ENCODE measurements at places on chromosomes 1 and 21.
A peak's percentile ranks its signal among the peaks of the same experiment; 100 is the strongest.

DNA sequence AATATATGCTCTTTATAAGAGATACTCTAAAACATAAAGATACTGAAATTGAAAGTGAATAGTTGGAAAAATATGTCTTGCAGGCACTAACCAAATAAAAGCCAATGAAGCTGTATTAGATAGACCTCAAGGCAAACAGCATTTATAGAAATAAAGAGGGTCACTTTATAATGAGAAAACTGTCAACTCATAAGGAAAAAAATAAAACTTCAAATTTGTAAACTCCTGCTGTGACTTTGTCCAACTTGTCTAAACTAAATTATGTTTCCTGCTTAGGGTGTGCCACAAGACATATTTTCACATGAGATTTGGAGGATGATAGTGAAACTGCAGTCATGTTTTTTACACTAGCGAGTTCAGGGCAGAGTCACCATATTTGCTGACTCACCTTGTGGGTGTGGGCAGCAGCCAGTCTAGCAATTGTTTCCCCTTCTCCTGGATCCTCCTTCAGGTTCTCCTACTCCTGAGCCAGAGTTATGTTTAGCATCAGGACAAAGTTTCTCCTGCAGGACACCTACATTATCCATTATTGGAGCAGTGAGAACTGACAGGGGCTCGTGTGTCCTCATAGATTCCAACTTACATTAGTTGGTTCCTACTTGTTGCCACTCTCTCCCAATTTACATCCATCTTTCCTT is 43.8 kb downstream of the CD53 start:
- DNase-seq: peak; percentile 4

DNA sequence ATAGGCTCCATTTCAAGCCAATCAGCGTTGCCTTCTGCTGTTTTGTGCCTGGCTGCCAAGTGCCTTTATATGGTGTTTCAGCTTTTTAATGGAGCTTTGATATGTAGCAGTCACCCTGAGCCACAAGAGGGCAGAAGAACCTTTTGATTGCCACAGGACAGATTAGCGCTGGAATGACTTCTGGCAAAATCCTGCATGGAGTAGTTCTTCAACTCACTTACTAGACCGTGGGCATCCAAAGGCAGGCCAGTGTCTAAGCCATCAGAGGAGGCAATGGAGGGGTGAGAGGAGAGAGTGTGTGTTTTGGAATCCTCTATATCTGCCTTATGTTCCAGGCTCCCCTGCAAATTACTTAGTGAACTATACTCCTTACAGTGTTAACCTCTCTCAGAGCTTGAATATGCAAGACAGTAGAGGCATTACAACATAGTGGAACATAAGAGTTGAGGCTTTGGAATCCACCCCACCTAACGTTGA is 56.2 kb downstream of the ST3GAL3 start:
- peak; percentile 60 for DNase-seq

DNA sequence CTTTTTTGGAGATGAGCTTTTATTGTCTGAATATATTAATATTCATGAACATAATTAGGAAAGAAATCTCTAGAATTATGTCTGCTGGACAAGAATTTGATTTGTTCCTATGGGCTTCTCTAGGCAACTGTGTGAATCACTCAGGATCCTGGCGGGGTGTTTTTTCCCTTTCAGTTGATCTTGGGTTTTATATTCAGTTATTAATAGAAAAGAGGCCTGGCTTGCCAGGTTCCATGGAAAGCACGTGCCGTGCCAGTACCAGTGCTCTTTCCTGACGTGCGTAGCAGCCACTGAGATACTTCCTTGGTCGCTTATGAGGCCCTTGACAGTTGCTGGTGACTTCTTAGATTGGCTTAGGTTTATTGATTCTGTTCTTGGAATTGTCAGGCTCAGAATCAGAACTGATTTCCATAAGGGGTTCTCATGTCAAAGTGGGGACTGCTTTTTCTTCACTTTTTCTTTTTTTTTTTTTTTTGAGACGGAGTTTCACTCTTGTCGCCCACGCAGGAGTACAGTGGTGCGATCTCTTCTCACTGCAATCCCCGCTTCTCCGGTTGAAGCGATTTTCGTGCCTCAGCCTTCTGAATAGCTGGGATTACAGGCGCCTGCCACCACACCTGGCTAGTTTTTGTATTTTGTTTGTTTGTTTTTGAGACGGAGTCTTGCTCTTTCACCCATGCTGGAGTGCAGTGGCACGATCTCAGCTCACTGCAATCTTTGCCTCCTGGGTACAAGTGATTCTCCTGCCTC is 48.7 kb upstream of the KIF1B start:
- no peak for DNase-seq

GRCh38 chr1:69567652-69568420 is at the start of gene LRRC7:
LRRC7 (plus strand) TSS chr1:69567922; CDS start chr1:69568640, 718 bp downstream.
- no peak for DNase-seq
